ENCODE measurements at places on chromosomes 6 and 20.

GRCh38 chr6:87281426-87281825 is 41.0 kb upstream of the SMIM8 start:
- DNase-seq = no peak

- DNase-seq = no peak
Observed at GRCh38 chr6:154402081-154402780, 45.6 kb upstream of the IPCEF1 start.

DNA sequence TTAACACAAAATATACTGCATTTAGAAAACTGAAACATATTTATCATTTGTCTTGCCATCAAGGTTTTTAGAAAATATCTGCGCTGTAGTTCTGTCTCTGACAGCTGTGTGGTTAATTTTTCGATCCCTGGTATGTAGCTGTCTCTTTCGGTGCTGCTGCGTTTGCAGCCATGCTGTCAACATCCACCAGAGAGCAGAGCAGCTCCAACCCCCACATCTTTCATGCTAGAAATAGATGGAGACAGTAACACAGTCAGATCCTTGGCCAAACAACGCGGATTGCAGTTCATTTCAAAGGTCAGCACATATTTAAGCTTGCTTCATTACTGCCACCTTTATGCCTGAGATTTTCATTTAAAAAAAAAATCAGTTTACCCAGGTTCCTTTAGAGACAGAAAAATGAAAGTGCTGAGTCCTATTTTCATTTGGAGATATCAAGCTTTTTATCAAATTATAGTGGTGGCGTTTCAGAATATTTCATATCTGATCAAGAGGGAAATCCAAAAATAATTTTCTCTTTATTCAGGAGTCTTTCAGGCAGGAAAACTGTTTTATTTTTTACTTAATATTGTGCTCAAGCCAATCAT is 157.7 kb upstream of the MMS22L start:
- DNase-seq = no peak

DNA sequence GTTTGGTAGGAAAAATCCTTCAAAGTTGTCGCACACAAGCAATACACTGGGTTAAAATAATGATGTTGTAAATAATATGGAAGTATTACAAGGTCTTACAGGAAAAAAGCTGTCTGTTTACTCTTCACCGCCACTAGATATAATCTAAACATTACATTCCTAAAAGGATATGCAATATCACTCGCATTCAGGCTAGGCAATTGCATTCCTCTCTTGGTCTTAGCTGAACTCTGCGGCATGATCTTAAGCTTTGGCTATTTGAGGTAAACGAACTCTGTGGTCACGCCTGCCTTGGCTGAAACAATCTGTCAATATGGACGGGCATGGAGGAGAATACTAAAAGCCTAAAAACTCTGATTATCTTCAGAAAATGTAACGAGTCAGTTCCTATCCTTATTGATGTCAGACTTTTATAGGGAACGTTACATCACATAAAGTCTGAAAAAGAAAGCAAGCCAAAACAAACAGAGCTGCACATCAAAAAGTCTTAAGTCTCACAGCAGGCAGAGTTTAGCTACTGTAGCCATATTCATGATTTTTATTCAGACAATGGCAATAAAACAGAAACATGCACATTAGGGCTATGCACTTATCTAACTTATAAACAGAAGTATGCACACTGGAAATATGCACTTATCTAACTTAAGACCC is 30.8 kb upstream of the FILIP1 start:
- DNase-seq = no peak

DNA sequence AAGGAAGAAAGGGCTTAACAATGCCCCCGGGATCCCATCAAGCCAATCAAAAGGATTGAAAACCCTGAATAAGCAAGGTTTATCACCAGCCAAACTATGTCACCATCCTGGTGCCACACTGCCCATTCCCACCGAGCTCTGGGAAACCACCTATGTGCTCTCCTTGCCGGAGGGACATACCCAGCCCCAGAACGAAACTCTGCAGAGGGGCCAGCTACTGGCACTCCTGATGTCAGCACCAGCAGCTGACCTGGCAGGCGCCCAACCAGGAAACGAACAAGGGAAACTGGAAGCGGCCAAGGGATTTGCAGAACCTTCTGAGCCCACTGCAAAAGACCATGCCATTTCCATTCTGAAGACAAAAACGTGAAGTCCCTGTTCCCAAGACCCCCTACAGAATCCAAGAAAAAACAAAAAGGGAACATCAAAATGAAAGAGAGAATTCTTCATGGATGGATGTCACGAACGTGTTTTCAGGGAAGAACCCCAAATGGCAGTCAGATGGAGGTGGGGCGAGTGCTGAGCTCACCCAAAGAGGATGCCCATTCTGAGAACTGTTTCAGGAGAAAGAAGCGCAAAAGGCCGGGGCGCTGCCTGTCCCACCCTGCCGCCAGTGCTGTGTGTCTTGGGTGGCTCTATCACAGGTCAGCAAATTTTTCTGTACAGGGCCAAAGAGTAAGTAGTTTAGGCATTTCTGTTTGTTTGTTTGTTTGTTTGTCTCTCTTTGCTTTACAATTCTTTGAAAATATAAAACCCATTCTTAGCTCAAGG is 305.2 kb downstream of the ESR1 start:
- DNase-seq = no peak

DNA sequence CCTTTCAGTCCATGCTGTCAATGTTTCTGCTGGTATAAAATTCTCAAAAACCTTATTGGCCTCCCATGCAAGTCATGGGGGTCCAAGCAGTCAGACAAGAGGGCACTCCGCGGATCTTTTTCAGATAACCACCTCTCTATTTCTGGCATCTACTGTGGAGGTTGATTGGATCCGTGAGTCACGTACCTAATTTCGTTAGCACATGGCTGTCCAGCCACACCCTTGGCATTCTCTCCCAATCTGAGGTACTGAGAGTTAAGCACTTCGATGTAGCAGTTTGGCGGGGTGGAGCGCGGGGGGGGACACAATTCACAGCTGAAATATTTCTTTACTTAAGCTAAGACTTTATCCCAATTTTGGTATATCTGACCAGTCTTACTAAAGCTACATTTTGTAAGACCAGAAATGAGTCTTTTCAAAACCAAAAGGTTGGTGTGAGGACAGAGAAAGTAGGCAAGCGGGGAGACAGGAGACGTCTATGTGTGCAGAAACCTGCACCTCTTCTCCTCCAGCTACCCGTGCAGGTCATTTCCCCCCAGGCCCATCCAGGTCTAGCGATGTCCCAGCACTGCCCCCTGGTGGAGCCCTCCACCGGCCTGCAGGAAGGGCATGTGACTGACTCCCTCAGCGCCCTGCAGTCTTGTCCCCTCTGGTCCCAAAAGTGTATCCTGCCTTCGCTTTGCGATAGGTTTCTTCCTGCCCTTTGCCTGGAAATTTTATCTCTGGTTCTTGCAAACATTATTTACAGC is 113.1 kb downstream of the ADAT2 start:
- no peak for DNase-seq
